ENCODE measurements at places on chromosomes 11 and 22.
A peak's percentile ranks its signal among the peaks of the same experiment; 100 is the strongest.

GRCh38 chr22:40829131-40829530 lies 10.0 kb upstream of the SLC25A17 start:
- DNase-seq, result no peak

DNA sequence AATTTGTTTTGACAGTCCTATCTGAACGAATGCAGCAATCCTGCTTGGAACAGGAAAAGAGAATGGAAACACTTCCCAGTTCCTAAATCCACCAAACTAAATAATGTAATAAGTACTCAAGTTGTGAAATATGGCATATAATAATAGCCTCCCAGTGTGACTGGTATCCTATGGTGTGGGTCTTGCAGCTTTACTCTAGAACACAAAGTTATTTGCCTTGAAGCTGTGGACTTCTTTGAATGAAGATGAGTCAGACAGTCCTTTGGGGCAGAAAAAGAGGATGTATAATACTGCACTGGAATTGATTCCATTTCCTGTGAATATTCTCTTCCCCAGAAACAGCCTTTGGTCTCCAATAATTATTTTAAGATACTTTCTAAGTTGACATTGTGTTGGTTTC lies 887.0 kb downstream of the KCNA4 start:
- DNase-seq, result no peak

- no peak for DNase-seq
Measured at GRCh38 chr11:29244355-29244754, 772.5 kb downstream of the KCNA4 start.

DNA sequence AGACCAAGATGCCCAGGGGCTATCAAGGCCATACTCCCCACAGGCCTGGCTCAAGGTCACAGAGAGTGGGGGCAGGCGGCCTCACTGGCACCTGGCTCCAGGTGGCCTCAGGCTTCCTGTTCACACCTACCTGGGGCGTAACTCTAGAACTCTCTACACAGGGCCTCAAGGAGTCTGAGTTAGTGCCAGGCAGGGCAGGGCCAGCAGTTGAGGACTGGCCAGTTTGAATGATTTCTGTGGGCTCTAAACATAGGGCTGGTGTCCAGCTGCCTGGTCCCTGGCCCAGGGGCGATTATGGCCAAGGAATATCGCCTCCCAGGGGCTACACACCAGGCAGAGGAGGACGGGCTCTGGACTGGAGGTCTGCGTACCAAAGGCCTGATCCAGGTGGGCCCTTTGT lies 79.2 kb downstream of the WNT7B start:
- no peak for DNase-seq

- DNase-seq, result no peak
Measured at GRCh38 chr11:24734742-24735237, 237.9 kb downstream of the LUZP2 start.

DNA sequence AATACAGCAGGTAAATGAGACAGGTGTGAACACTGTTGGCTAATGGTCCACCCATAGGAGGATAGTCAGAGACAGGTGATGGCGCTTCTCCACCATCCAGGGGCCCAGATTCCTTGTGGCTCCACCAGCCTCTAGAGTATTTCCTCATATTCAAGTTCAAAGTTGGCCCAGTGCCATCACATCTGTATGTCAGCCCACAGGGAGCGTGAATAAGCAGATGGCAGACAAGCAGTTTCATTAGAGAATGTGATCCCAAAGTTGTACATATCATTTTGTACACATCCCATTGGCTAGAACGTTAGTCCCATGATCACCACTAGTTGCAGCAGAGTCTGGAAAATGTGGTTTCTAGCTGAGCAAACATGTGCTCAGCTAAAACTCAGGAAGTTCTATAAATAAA lies 11.0 kb upstream of the CWF19L2 start:
- no peak for DNase-seq

GRCh38 chr22:19988331-19988808 lies 28.3 kb downstream of the ARVCF start:
- no peak for DNase-seq

DNA sequence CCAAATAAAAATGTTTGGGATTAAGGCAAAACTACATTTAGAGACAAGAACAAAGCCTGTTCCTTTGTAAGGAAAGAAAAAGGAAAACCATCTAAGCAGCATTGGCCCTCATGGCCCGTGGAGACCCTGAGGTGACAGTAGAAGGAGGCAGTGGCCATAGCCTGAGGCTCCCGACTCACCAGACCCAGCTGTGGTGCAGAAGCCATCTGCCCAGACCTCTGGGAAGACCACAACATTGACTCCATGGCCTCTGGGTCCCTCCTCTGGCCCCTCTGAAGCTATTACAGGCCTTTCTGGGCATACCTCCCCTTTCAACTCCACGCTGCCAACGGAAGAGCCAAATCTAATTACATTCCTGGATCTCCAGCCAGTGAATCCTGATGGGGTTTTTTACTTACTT lies 6.4 kb downstream of the PRAME start:
- no peak for DNase-seq

DNA sequence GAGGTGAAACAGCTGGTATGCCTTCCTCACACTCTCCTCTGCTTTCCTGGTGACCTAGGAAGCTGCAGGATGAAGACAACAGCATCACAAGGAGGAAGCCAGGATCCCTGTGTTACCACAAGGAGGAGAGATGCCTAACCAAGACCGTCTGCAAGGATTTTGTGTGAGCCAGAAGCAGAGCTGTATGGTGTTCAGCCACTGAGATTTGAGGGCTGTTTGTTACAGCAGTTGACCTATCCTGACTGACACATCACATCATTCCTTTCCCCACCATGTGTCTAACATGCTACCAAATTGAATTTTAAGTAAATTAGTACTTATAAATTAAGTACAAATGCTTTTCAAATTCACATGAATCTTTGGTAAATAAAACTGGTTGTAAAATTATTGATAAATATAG lies 8.9 kb upstream of the CHKA start:
- no peak for DNase-seq

GRCh38 chr11:103035791-103036434 lies 56.0 kb downstream of the DCUN1D5 start:
- DNase-seq, result peak; percentile 16

DNA sequence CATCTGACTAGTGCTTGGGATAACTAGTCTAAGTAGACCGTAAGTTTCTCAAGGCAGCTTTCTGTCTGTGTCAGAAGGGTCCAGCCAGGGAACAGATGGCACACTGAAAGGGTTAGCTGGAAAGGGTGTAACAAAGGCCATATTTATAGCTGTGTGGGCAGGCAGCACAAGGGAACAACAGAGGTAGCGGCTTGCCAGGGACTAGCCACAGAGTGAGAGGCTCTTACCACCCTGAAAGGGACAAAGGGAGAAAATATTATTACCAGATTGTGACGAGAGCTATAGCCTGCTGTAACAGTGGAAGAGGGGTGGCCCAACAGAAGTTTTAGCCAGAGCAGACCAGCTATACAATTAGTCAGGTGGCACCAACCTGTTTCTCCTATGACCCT lies 129.4 kb downstream of the CCDC34 start:
- DNase-seq, result no peak

- DNase-seq, result no peak
Measured at GRCh38 chr22:37155971-37156370, 6.3 kb upstream of the IL2RB start.

DNA sequence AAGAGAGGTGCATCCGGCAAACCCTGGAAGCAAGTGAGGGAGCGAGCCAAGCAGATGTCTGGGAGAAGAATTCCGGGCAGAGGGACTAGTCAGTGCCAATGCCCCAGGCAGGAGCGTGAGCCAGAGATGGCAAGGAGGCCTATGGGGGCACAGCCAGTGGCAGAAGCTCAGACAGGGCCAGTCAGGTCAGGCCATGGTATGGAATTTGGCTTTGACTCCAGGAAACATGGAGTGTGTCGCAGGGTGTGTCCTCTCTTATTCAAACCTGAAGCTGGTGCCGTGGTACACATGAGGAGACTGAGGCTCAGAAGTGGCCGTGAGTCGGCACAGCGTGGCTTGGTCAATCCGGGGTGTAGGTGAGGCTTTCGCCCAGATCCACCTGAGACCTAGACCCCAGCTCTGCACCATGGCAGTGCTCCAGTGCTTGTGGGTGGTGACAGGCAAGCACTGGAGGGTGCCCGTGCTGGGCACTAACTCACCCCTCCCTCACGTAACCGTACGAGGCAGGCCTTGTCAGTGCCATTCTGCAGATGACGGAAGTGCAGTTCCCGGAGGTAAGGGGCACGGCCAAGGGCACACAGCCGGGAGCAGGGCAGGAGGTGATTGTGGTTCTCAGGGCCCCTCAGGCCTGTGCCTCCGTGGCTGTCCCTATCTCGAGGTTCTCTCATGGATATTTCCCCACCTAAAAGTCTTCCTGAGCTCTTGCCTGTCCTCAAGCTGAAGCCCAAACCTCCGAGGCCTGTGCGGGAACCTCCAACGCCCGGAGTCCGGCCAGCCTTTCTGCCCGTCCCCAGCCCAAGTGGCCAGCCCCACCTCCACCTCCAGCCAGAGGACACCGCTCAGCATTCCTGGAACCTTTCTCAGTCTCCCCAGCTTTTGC lies 10.6 kb upstream of the SPI1 start:
- DNase-seq, result no peak

- DNase-seq, result no peak
Measured at GRCh38 chr11:77374108-77374507, 72.6 kb upstream of the GDPD4 start.

DNA sequence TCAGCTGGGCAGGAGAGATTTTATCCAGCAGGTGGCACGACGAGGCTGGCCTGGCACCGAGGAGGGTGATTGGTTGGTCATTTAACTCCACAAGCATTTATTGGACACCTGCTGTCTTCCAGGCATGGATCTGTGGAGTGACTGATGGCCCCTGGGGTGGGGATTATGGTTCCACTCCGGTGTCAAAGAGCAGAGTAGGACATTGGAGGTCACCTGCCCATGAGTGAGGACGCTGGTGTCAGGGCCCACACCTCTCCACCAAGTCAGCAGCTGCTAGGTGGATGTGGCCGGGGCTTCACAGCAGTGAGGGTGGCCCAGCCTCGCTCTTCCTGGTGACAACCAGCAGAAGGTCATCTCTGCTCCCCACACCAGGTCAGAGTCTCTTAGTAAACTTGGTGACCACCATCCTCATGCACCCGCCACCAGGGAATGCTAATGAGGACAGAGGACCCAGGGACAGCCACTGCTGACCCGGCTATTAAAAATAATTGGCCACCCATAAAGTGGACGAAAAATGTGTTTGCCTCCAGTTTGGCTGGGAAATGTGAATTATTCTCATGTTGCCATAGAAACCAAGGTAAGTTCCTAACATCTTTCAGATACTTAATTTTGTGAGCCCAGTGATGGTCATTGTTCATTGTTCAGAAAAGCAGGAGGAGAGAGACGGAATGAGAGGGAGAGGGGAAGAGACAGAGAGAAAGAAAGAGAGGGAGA lies 428.7 kb downstream of the TBC1D22A start:
- DNase-seq, result no peak

DNA sequence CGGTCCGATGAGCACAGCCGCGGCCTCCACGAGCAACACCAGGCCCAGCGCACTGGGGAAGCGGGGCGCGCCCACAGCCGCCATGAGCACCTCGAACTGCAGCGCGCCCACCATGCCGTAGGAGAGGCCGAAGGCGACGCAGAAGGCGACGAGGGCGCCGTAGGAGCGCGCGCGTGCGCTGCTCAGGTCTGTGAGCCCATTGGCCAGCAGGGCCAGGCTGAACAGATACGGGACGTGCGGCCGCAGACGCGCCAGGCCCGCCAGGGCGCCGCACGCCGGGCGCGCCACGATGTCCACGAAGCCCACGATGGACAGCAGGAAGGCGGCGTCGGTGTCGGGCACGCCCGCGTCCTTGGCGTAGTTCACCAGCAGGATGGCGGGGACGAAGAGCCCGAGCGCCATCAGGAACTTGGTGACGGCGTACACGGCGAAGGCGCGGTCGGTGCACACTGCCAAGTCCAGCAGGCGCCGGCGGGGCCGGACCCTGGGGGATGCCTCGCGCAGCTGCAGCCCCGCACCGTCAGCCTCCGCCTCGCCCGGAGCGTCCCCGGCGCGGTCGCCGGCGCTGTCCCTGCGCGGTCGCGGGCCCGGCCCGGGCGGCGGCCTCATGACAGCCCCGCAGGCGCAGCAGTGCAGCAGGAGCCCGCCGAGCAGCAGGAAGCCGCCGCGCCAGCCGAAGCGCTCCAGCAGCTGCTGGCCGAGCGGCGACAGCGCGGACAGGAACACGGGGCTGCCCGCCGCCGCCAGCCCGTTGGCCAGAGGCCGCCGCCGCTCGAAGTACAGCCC lies 2.9 kb downstream of the SLC16A8 start:
- no peak for DNase-seq

DNA sequence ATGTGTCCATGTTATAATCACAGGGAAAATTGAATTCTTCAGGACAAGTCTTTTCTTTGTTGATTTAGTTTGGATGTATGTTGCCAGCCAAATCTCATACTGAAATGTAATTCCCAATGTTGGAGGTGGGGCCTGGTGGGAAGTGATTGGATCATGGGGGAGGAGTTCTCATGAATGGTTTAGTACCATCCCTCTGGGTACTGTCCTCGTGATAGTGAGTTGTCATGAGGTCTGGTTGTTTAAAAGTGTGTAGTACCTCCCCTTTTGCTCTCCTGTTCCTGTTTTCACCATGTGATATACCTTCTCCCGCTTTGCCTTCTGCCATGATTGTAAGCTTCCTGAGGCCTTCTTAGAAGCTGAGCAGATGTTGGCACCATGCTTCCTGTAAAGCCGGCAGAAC lies 100.3 kb downstream of the CCDC81 start:
- no peak for DNase-seq

DNA sequence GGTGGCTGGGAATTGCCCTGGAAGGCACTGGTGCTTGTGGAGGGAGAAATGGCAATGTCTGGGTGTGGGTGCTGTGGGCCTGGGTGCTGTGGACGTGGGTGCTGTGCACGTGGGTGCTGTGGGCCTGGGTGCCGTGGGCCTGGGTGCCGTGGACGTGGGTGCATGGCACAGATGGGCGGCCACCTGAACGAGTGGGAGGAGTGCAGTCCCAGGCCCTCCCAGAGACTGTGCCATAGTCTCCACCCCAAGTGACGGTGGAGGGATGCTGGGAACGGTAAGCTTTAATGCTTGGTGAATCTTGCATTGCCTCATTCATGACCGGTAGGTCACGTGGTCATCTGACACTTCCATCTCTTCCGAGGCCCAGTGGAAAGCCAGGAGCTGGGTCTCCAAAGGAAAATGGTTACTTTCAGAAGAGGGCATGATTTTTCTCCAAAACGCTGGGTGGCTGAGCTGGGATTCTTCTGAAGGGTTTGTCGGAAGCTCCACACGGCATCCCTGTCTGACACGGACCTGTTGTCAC lies 28.8 kb upstream of the BRSK2 start:
- no peak for DNase-seq

DNA sequence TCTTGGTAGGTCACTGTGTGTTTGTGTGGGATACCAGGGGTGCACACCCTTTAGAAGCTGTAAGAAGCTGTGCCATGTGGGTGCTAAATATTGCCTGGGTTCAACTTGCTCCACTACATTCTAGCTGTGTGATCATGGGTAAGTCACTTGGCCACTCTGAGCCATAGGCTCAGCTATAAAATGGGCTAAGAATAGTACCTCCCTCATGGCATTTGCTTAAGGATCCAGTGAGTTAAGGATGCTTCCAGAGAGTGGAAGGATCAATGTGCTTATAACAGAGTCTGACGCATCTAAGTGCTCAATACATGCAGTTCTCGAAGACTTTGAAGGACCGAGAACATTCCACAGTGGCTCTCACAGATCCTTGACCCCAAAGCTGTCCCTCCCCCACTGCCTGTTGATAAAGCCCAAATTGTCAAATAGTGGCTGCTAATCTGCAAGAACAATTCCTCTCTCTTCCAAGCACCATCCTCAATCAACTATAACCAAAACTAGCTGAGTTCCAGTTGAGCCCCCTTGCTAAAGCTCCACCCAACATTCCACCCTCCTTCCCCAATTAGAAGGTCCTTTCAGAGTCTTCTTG lies 13.2 kb upstream of the TMPRSS6 start:
- DNase-seq, result no peak

- no peak for DNase-seq
Measured at GRCh38 chr11:62567018-62567633, 6.6 kb downstream of the EEF1G start.

GRCh38 chr11:92329137-92329536 lies 104.5 kb downstream of the FAT3 start:
- DNase-seq, result no peak

Data from stimulated activated CD8-positive, alpha-beta memory T cell treated with anti-CD3 and anti-CD28 coated beads, Interleukin-12 subunit alpha, Interleukin-12 subunit beta, amount 100 ng/mL, for 1 hour (primary cell).